ENCODE measurements at places on chromosomes 7 and 10. TPM values are rescaled to one million over a fixed set of nuclear protein-coding genes. Genes with fewer than 3 reads are reported as not detected.
A peak's percentile ranks its signal among the peaks of the same experiment; 100 is the strongest.

SFRP4 gene
- not detected for total RNA-seq

NUDT5 gene
- total RNA-seq = 38.1 TPM

SPDYE2B gene
- total RNA-seq = not detected

CYP2C19 gene
- not detected for total RNA-seq

PTPN20 gene
- not detected for total RNA-seq

SLC18A3 gene
- not detected for total RNA-seq

GPC2 gene
- 7.0 TPM for total RNA-seq

TFAM gene
- total RNA-seq = 30.6 TPM

BTBD16 gene
- total RNA-seq = not detected

- no peak overlapping the region for H3K27ac ChIP-seq
- DNase-seq = no peak
- peaks cover 37% of the 10 kb centered on the region for H3K27me3 ChIP-seq
- peaks cover 45% of the 10 kb centered on the region for H3K4me1 ChIP-seq
- H3K4me3 ChIP-seq = no peak overlapping the region
- no peaks in the 10 kb centered on the region for H3K36me3 ChIP-seq
Observed at GRCh38 chr10:101215397-101216206, 13.7 kb downstream of the LBX1 start.

DNA sequence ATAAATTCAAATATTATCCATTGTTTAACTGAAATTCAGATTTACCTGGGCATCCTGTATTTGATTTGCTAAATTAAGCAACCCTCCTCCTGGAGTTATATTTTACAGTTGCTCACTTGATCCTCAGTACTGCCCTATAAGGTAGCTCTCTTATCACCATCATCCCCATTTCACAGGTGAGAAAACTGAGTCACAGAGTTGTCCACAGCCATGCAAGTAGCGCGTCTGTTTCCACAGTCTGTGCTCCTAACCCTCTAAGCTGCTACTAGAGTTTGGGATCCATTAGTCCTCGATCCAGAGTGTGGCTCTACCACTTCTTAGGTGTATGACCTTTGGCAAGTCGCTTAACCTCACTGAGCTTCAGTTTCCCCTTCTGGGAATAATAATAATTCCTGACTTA, 34.9 kb upstream of the KDM7A start:
- peak overlapping the region; percentile 37 for H3K4me3 ChIP-seq
- H3K4me1 ChIP-seq = peaks cover 65% of the 10 kb centered on the region
- peak overlapping the region; percentile 62 for H3K27ac ChIP-seq
- no peaks in the 10 kb centered on the region for H3K36me3 ChIP-seq

GRCh38 chr10:62960416-62960815, 144.2 kb upstream of the EGR2 start:
- H3K27me3 ChIP-seq = peaks cover 2% of the 10 kb centered on the region
- no peak overlapping the region for H3K4me3 ChIP-seq
- no peaks in the 10 kb centered on the region for H3K4me1 ChIP-seq
- H3K27ac ChIP-seq = no peak overlapping the region
- no peak for DNase-seq
- no peaks in the 10 kb centered on the region for H3K36me3 ChIP-seq

- peaks cover 8% of the 10 kb centered on the region for H3K36me3 ChIP-seq
- no peaks in the 10 kb centered on the region for H3K27me3 ChIP-seq
- DNase-seq = peak; percentile 92
Observed at GRCh38 chr10:110226543-110226925, 19.1 kb downstream of the MXI1 start.

- peaks cover 15% of the 10 kb centered on the region for H3K27me3 ChIP-seq
- no peak for DNase-seq
Observed at GRCh38 chr10:25933653-25934608, at the start of gene MYO3A. MYO3A (plus strand) TSS chr10:25934229; CDS start chr10:25952111, 17,882 bp downstream.

- peak overlapping the region; percentile 52 for H3K4me3 ChIP-seq
- H3K27ac ChIP-seq = peak overlapping the region; percentile 5
- peaks cover 14% of the 10 kb centered on the region for H3K36me3 ChIP-seq
Observed at GRCh38 chr7:114997487-114998404, 75.9 kb downstream of the MDFIC start.

DNA sequence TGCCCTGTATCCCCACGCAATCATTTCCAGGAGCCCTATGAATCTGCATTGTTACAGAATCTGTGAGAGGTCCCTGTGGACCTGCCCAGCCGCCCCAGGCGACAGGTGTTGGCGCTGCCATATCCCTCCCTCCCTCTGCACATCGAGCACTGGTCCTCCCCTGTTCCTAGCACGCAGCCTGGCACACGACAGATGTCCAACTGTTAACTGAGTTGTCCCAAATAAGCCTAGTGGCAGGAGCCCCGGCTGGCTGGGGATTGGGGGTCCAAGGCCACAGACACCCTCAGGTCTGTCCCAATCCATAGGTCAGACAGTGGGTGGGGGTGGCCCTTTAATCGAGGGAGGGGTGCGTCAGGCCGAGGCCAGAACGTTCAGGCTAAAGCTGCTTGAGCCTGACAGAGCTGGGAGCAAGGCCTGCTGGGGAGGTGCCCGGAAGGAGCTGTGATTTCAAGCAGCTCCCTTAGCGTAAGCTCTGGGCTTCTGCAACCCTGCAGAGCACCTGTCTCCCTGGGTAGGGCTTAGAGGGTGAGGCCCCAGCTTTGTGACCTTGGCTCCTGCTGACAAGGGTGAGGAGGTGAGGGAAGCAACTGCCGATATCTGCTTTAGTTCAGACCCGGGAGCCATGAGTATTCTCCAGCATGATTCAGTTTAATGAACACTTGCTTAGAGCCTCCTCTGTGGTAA, 40.1 kb downstream of the ADRA2A start:
- H3K4me1 ChIP-seq = no peaks in the 10 kb centered on the region
- H3K4me3 ChIP-seq = no peak overlapping the region
- no peaks in the 10 kb centered on the region for H3K36me3 ChIP-seq
- H3K27ac ChIP-seq = no peak overlapping the region
- no peak for DNase-seq

GRCh38 chr10:64458306-64458705, 937.1 kb downstream of the REEP3 start:
- no peaks in the 10 kb centered on the region for H3K4me1 ChIP-seq
- no peak overlapping the region for H3K4me3 ChIP-seq
- no peak for DNase-seq
- H3K36me3 ChIP-seq = no peaks in the 10 kb centered on the region
- no peaks in the 10 kb centered on the region for H3K27me3 ChIP-seq
- no peak overlapping the region for H3K27ac ChIP-seq

DNA sequence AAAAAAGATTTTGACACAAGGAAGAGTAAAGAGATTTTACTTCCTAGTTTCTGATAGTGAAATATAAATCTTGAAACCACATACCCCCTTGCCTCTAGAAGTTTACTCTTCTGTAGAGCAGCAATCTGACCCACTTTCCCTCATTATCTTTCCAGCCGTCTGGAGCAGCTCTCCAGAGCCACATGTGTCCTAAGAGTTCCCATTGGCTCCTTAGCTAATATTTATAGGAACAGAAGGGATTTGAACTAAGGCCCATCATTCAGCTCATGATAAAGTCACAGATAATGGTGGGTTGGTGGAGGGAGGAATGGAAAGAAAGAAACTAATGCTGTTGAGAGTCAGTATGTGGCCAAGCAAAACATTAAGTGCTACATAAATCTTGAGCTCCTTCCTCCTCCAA, 121.8 kb downstream of the INHBA start:
- no peaks in the 10 kb centered on the region for H3K27me3 ChIP-seq
- no peaks in the 10 kb centered on the region for H3K36me3 ChIP-seq
- H3K4me3 ChIP-seq = no peak overlapping the region
- H3K27ac ChIP-seq = no peak overlapping the region
- DNase-seq = no peak

GRCh38 chr10:54496852-54497251, 304.2 kb downstream of the PCDH15 start:
- H3K36me3 ChIP-seq = no peaks in the 10 kb centered on the region
- H3K27ac ChIP-seq = no peak overlapping the region
- no peak for DNase-seq
- no peaks in the 10 kb centered on the region for H3K4me1 ChIP-seq

DNA sequence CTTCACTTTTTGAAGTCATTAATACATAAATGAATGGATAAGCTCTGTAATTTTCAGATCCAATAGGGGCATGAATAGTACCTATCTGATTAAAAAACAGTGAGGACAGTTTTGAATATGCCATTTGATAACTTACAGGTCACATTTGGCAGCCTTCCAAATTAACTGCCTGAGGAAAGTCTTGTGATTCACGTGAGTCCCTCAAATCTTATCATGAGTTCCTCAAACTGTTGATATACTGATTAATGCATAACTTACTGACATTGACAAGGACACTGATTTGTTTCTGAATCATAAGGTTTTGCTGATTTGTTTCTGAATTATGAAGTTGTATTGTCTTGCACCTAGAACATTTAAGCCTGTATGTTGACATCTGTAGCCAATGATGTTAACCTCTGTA, 55.1 kb downstream of the ANKMY2 start:
- no peak overlapping the region for H3K4me3 ChIP-seq
- H3K27ac ChIP-seq = no peak overlapping the region

DNA sequence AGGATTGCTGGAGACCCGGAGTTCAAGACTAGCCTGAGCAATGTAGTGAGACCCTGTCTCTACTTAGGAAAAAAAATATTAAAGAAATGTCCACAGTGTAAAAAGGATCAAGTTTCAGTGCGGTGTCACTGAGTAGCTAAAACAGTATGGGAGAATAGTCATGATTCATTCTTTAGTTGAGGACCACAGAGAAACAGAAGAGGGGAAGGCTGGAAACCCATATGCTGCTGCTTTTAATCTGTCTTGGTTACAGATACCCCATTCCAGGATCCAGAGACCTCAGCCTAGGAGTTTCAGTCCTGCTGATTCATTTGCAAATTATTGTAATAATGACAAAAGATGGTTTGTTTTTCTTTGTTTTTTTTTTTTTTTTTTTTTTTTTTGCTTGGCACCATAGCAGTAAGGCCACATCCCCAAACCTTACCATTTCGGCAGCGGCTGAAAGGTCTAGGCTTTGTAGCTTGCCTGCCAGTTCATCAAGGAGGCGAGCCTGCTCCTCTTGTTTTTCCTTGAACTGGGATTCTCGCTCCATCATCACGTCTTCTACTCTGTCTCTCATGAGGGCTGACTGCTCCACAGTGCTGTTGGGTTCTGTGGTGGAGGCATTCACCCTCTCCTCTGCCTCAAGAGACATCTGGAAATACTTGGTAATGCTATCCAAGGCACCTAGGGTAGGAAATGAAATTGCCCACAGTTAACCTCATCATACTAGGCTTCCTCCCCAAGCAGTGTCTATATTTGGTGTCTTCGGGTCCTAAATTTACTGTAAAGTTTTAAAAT, 44.2 kb downstream of the DLD start:
- no peaks in the 10 kb centered on the region for H3K4me1 ChIP-seq
- peaks cover 4% of the 10 kb centered on the region for H3K36me3 ChIP-seq
- no peaks in the 10 kb centered on the region for H3K27me3 ChIP-seq
- DNase-seq = no peak

GRCh38 chr7:114952296-114952695, 30.4 kb downstream of the MDFIC start:
- no peaks in the 10 kb centered on the region for H3K27me3 ChIP-seq
- peaks cover 14% of the 10 kb centered on the region for H3K36me3 ChIP-seq
- H3K4me1 ChIP-seq = peaks cover 31% of the 10 kb centered on the region

- H3K36me3 ChIP-seq = peaks cover 23% of the 10 kb centered on the region
- DNase-seq = no peak
- H3K4me3 ChIP-seq = no peak overlapping the region
Observed at GRCh38 chr10:102397222-102398171, 2.0 kb downstream of the NFKB2 start.

GRCh38 chr7:69651101-69651590, 52.9 kb downstream of the AUTS2 start:
- no peaks in the 10 kb centered on the region for H3K27me3 ChIP-seq
- no peaks in the 10 kb centered on the region for H3K4me1 ChIP-seq
- no peak overlapping the region for H3K4me3 ChIP-seq
- DNase-seq = no peak
- no peak overlapping the region for H3K27ac ChIP-seq

DNA sequence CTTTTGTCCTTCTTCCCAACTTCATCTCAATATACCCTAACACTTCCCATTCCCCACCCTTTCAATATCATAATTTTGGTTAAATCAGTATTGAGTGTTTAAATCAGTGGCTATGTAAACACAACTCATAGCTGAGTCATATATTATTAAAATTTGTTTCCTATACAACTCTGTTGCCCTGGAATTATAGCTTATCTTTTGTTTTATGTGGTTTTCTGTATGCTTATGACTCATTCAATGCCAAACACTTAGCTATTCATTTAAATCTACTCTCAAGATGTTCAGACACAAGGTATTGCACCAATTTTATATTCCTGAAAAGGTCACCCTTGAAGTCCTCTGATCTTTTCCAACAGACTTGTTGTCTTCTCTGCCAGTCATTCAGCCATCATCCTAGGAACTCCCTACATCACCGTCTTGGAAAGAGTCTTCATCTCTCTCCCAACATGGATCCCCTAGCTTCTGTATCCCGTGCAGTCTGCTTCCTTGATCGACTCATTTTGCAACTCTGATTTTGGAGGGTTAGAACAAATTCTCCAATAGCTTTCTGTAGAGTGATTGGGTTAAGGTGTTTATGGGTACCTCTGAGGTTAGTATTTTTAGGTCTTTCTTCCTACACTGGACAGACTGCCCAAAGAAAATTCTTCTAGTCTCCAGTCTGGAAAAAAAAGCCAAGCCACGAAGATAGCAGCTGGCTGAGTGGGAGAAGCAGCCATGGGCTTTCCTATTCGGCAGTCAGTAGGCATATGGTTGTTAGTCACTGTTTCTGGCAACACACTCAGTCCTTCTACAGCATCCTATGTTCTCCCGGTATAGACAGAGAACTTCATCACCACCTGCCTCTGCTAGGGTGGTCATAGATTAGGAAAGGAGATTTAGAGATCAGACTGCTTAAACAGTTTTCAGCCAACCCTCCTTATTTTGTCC, 102.1 kb downstream of the CRPPA start:
- H3K36me3 ChIP-seq = no peaks in the 10 kb centered on the region
- DNase-seq = no peak
- H3K4me3 ChIP-seq = no peak overlapping the region
- no peaks in the 10 kb centered on the region for H3K27me3 ChIP-seq

- peaks cover 81% of the 10 kb centered on the region for H3K36me3 ChIP-seq
- H3K4me1 ChIP-seq = no peaks in the 10 kb centered on the region
- H3K27me3 ChIP-seq = no peaks in the 10 kb centered on the region
- no peak for DNase-seq
Observed at GRCh38 chr7:128321044-128321422, 22.7 kb downstream of the RBM28 start.

DNA sequence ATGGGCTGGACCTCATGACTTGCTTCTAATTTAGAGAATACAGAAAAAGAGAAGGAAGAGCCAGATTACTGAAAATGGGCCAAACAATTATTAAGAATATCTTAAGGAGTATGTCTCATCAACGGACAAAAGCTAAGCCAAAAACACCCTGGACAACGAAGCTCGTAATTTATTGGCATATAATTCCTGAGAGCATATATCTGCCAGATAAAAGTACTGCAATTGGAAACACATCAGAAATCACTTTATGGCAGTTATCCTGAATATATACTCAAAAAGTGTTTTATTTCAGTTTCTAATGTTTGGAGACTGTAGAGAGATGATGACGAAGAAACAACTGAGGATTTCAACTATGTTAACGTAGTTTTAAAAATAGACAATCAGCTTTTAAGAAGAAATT, 211.8 kb downstream of the CSTF2T start:
- no peak overlapping the region for H3K4me3 ChIP-seq
- no peaks in the 10 kb centered on the region for H3K36me3 ChIP-seq
- no peak for DNase-seq
- no peaks in the 10 kb centered on the region for H3K27me3 ChIP-seq
- H3K27ac ChIP-seq = no peak overlapping the region

GRCh38 chr10:35488228-35488627, 116.9 kb upstream of the GJD4 start:
- no peaks in the 10 kb centered on the region for H3K27me3 ChIP-seq
- H3K36me3 ChIP-seq = peaks cover 16% of the 10 kb centered on the region
- no peak overlapping the region for H3K27ac ChIP-seq
- H3K4me1 ChIP-seq = no peaks in the 10 kb centered on the region

- no peaks in the 10 kb centered on the region for H3K27me3 ChIP-seq
- H3K36me3 ChIP-seq = no peaks in the 10 kb centered on the region
- no peak overlapping the region for H3K4me3 ChIP-seq
- DNase-seq = peak; percentile 40
- H3K4me1 ChIP-seq = peaks cover 18% of the 10 kb centered on the region
Observed at GRCh38 chr10:117363028-117363427, 12.2 kb downstream of the PDZD8 start.

All from CD4-positive, CD25-positive, alpha-beta regulatory T cell (primary cell).